Activated CD4-positive, alpha-beta T cell treated with anti-CD3 and anti-CD28 coated beads, Interleukin-2, amount 10 ng/mL, durations not matched to agents 24 days and 14 days (primary cell): ENCODE measurements at places on chromosomes 2 and 18. TPM values are rescaled to one million over a fixed set of nuclear protein-coding genes. Genes with fewer than 3 reads are reported as not detected.

DNA sequence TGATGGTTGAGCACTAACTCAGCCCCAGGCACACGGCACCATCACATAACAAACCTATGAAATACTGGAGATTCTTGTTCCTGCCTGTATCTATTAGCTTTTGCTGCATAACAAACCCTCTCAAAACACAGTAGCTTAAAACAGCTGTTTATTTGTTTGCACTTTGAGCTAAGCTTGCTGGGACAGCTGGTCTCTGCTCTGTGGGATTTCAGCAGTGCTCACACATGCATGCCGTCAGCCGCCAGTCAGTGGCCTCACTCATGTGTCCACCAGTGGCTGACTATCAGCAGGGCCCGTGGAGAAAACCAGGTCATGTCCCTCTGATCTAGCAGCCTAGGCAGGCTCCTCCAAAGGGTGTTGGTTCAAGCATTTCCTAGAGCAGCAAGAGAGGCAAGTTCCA is 52.8 kb upstream of the RAB12 start:
- no peak for DNase-seq

DNA sequence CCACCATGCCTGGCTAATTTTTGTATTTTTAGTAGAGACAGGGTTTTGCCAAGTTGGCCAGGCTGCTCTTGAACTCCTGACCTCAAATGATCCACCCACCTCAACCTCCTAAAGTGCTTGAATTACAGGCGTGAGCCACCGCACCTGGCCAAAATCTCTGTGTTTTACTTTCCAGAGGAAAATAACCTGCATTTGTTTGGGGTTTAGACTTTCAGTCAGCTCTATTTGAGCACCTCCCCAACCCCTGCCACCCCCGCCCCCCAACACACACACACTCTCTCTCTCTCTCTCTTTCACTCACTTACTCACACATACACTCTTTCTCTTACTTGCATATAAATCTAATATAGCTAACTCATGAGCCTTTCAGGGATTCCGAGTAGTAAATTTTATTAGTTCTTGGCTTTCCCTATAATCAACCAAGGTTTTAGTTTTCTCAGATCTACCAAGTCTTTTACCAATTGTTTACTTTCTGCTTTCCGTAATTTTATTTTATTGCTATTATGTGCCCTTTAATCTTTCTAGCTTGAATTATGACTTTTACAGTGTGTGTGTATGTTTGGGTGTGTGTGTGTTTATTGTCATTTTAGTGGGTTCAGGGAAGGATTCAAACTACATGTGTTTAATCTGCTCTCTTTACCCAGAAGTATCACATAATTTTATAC is 24.5 kb downstream of the MFSD6 start:
- no peak for DNase-seq

- no peak for DNase-seq
Observed at GRCh38 chr2:134625311-134625710, 93.5 kb downstream of the TMEM163 start.

DNA sequence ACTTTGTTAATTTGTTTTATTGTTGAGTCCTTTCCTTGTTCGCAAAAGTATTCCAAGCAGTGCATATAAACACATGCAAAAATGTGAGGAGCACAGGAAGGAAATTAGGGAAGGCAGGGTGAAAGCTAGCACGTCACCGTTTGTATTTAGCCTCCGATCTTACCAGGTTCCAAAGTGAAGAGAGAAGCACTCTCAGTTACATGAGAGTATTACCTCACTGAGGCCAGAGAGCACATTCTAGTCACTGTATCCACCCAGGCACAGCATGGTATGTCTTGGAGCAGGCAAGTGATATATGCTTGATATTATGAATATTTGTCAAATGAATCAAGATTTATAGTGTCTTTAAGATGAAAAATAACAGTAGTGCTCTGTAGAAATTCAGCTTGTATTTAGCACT is 6.5 kb upstream of the TMEM182 start:
- DNase-seq, result no peak

DNA sequence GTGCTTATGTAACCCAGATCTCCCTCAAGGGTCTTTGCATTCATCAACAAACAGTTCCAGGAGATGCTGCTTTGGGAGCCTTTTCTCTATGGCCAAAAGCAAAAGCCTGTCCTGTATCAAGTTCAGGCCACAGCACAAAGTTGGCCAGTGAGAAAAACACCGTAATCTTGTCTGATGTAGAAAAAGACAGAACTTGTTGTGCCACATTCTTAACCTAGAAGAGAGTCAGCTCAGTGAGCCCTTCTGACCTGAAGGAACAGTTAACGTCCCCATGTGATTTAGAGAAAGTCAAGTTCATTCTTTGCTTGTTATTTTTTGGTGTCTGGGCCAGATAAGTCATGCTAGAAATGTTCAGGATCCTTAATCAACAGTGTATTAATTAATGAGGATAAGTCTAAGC is 7.8 kb upstream of the CNDP1 start:
- DNase-seq, result no peak

DNA sequence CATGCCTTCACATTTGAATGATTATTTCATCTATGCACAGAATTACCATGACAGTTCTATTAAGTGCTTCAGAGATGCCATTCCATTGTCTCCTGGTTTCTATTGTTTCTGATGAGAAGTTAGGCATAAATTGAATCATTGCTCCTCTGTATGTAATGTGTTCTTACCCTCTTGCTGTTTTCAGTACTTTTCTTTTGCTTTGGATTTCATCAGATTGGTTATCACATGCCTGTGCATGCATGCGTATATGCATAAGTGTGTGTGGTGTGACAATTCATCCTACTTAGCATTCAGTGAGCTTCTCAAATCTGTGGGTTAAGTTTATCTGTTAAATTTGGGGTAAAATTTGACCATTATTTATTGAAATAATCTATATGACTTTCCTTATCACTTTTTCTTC is 263.3 kb upstream of the RND3 start:
- no peak for DNase-seq

- DNase-seq, result no peak
Observed at GRCh38 chr2:46778511-46778910, 137.1 kb downstream of the MCFD2 start.

DNA sequence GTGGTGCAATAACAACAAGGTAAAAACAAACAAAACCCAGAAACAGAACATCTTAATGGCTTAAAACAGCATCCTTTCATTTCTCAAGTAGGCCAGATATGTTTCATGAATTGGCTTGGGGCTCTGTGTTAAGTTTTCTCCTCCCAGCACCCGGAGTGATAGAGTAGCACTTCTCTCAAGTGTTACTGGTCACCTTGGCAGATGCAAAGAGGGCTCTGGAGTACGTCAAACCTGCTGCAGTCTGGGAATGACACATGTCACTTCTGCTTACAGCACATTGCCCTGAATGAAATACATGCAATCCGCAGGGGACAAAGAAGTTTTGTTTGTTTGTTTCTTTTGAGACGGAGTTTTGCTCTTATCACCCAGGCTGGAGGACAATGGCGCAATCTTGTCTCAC is 639.3 kb downstream of the CNTNAP5 start:
- DNase-seq, result no peak

TTR gene
- total RNA-seq, result not detected in 2 replicates

C1GALT1C1L gene
- total RNA-seq, result not detected in 2 replicates

LIMS2 gene
- total RNA-seq, result 7.2 and 8.4 TPM in 2 replicates

SULT1C4 gene
- not detected in 2 replicates for total RNA-seq

MAP3K19 gene
- not detected in 2 replicates for total RNA-seq

COX5B gene
- total RNA-seq, result 227 and 233 TPM in 2 replicates
